Stimulated activated CD4-positive, alpha-beta T cell treated with anti-CD3 and anti-CD28 coated beads, TNF-alpha, amount 100 ng/mL, for 4 hours (primary cell): ENCODE measurements at places on chromosomes 11 and 22.

GRCh38 chr11:88359114-88359513 is 21.6 kb upstream of the CTSC start:
- no peak for DNase-seq

DNA sequence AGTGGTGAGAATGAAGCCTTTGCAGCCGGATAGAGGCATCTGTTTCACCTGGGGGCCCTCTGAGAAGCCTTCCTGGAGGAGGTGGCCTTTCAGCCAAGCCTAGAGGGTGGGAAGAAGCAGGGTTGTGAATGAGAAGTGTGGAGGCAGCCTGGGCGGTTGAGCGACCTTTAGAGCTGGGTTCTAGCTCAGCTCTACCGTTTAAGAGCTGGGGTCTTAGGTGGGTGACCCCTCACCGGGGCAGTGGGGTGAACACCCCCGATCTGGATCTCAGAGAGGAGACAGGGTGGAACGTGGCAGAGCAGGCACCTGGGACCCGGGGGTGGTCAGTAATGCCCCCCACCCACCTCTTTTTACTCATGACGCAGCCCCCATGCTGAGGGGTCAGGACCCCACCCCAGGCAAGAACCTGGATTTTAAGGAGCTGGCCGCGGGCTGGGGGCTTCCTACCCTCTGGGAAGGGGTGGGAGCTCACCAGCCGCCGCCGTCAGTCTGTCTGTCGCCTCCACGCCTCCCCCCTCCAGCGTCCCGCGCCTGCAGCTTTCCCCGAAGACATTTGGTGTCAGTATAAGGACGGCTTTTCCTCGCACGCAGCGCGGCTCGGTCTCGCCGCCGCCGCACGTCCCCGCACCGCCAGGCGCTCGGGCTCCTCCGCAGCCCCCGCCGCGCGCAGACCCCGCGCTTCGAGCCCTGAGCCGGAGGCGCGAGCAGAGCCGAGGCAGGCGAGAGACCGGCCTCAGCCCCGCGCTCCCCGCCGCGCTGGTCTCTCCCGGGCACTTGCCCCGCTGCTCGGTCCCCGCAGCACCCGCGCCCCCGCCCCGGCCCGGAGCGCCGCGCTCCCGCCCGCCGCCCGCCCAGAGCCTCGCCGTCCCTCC is 13.3 kb upstream of the CACNA1I start:
- no peak for DNase-seq

DNA sequence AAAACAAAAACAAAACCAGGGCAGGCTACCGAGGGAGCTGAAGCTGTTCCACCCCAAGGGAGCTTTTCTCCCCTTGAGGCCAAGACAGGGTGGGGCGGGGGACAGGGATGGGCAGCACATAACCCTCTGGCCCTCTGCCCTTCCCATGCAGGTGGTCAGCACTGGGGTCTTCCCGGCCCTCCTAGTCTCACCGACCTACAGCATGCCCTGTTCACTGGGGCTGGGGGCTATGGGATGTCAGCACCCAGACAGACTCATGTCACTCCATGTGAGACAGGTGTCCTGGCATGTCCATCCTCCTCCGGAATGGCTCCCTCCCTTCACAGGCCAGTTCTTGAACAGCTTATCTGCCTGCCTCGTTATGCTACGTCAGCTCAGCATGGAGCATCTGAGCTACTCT is 51.7 kb downstream of the DSCAML1 start:
- DNase-seq, result no peak

GRCh38 chr11:113387605-113388211 is at the start of gene ANKK1:
ANKK1 (plus strand) TSS chr11:113387779; CDS start chr11:113387885, 106 bp downstream.
- no peak for DNase-seq

GRCh38 chr11:12207384-12208150 is 97.2 kb downstream of the MICAL2 start:
- DNase-seq, result no peak

DNA sequence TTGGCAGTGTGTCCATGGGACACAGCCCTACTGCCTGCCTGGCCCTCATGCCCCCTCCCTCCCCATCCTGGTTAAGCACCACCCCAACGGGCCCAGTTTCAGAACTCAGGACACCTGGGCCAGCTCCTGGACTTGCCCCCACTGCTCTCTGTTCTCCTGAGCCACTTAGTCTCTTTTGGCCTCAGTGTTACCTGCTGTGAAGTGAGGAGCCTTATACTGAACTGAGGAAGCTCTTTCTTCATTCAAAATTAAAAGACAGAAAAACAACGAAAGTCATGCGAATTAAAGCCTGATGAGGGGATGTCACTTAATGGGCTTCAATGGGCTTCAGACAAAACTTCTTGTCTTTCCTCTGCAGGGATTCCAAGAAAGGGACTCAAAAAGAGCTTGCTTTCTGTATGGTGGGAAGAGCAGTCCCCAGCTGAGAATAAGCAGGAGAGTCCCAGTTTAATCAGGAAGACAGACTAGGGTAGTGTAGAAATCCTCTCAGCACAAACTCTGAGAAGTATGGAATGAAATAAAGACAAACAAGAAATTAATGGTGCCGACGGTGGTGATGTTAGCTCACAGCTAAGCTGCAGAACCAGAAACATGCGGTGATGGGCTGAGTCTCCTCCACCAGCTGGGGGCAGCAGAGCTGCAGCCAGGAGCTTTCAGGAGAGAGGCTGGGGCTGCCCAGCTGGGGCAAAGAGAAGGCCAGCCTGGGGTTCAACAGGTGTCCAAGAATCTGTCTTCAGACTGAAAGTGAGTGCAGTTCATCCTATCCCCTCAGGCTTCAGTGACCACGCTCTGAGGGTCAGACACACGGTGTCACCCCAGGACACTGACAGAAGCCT is 101.0 kb downstream of the GGTLC2 start:
- no peak for DNase-seq

- DNase-seq, result no peak
Measured at GRCh38 chr22:19619144-19620009, 94.9 kb upstream of the SEPTIN5 start.

DNA sequence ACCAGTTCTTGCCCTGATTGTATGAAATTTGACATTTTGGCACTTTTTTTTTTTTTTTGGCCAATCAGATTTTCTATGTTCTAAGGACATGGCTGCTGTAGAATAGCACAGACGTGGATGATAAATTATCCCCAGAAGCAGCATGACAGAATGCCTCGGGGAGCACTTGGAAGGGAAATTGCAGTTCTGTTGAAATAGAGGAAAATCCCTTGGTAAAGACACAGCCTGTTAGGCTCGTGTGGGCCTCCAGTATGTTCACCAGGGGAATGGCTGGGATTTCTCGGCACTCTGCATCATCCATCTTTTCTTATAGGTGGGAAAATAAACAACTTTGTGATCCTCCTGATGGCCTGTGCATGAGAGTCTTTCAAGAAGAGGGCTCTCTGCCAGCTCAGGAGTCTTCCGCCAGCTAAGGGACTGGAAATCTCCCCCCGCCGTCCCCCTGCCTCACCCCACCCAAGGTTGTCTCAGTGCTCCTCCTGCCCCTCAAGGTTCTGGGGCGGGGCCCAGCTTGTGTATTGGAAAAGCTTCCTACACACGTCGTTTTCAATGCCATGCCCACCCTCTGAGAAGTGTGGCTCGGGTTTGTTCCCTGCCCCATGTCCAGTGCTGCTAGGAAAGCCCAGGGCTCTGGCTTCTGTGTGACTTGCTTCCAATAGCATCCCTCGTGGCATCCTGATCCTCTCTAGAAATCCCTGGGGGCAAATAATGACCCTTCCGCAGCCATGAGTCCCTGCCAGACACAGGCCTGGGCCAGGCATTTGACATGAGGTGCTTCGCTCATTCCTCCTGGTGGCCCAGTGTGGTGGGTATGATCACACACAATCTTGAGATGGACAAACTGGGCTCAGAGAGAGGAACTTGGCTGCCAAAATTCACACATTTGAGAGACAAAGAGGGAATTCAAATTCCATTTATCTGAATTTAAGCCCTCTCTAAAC is 70.6 kb upstream of the ATXN10 start:
- DNase-seq, result no peak
